ENCODE measurements at places on chromosomes 1 and 21.

- no peaks in the 10 kb centered on the region for H3K27me3 ChIP-seq
- H3K4me3 ChIP-seq: no peak overlapping the region
- H3K4me1 ChIP-seq: no peaks in the 10 kb centered on the region
- DNase-seq: no peak
- no peaks in the 10 kb centered on the region for H3K36me3 ChIP-seq
These were observed 43.4 kb upstream of the RHOU start for GRCh38 chr1:228691926-228692325.

GRCh38 chr1:41320895-41321676 is 40.1 kb upstream of the FOXO6 start:
- H3K4me3 ChIP-seq: no peak overlapping the region
- H3K27ac ChIP-seq: no peak overlapping the region
- H3K27me3 ChIP-seq: no peaks in the 10 kb centered on the region
- no peaks in the 10 kb centered on the region for H3K36me3 ChIP-seq
- DNase-seq: no peak

DNA sequence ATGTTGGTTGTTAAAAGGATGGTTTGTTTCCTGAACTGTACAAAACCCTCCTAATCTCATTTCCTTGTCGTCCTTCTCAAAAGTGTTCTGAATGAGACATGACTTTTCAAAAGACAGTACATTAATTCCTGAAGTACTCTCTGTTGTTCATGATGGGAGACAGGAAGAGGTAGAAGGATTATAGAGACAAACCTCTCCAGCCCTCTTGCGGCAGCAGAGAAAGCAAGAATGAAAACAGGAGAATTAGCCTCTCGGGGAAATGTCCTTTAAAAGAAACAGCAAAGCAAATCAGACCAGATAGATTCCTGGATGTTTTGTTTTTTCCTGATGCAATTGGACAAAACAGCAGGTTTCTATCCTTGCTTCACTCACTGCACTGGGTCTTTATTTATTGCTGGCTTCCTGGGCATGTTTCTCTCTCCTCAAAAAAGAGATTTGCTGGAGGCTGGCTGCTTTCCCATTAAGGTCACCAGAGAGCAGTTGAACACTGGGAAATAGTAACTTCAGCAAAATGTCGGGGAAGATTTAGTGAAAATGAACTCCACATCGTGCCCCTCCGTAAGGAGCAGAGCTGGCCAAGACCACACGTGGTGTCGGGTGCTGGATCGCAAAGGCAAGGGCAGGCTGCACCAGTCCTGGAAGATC is 145.8 kb upstream of the SYT6 start:
- H3K27ac ChIP-seq: no peak overlapping the region
- peak; percentile 51 for DNase-seq
- H3K27me3 ChIP-seq: no peaks in the 10 kb centered on the region
- no peak overlapping the region for H3K4me3 ChIP-seq

DNA sequence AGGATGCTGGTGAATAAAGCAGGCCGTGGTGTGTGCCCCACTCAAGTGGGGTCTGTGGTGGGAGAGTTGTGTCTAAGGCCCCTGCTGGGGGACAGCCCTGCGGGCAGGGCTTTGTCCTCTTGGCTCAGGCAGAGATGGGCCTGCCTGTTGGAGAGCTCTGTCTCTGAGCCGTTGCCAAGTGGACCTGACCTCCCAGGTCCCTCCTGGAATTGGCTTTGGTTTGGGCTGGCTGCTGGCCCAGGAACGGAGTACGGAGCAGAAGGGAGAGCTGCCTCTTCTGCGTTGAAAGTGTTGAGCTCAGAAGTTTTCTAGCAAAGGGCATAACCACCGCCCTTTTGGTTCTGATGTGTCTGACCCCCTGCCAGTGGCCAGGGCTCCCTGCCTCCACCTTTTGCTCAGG is 153.9 kb downstream of the PEX14 start:
- H3K36me3 ChIP-seq: no peaks in the 10 kb centered on the region
- H3K27ac ChIP-seq: peak overlapping the region; percentile 34
- no peaks in the 10 kb centered on the region for H3K27me3 ChIP-seq
- H3K4me3 ChIP-seq: no peak overlapping the region
- DNase-seq: no peak
- peaks cover 10% of the 10 kb centered on the region for H3K4me1 ChIP-seq

DNA sequence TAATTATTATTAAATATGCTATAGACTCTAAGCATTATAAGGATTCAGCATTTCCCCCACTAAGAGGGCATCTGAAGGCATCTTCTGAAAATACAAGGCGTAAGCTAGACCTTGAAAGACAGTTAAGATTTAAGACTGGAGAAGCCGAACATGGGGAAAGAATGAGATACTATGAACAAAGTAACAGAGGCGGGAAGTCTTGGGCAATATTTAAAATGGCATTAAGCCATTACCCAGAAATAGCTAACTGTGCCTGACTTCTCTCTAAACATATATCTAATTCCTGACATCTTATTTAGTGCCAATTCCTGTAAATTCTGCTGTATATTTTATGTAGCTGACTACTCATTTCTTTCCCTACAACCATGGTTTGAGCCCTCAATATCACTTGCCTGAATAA is 20.9 kb downstream of the DPH5 start:
- H3K4me3 ChIP-seq: no peak overlapping the region
- DNase-seq: no peak
- no peaks in the 10 kb centered on the region for H3K4me1 ChIP-seq

DNA sequence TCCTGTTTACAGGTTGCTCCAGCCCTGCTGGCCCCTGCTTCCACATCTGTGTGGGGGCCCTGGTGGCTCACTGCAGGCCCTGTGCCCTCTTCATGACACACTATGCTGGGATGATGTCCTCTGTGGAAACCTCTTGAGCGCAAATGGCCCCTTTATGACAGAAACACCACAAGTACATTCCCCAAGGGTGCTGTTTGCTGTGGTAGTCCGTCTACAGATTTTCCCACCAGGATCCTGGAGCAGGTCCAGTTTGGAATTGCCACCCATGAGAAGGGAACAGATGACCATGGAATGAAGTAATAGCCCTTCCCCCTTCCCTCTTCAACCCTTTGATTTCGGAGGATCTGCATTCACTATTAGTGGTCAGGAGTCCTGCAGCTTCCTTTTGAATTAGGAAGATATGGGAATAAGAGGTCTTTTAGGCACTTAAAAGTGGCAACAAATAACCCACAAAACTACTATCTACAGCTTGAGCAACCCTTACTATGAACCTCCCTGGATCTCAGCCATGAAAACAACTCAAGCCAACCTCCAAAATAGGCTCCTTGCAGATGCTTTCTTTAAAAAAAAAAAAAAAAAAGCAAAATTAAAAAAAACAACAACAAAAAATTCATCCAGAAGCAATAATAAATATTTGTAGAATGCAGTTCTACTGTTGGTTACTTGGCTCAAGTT is 121.9 kb upstream of the TSPAN2 start:
- DNase-seq: no peak
- no peaks in the 10 kb centered on the region for H3K27me3 ChIP-seq
- no peaks in the 10 kb centered on the region for H3K4me1 ChIP-seq
- H3K27ac ChIP-seq: no peak overlapping the region
- no peak overlapping the region for H3K4me3 ChIP-seq

DNA sequence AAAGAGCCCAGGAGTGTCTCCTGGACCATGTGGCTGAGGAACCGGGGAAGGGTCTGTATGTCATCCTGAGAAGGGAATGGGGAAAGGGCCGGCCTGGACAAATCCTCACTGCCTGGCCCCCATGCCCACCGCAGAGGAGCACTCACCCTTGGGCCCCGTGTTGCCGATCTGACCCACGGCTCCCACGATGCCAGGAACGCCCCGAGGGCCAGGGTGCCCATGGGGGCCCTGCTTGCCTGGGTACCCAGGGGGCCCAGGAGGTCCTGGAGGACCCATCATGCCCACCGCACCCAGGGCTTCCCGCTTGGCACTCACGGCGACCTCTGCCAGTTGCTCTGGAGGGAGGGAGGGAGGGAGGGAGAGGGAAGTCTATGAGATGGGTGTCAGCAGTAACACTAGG is 14.6 kb downstream of the COL9A2 start:
- H3K4me3 ChIP-seq: no peak overlapping the region
- no peaks in the 10 kb centered on the region for H3K27me3 ChIP-seq
- no peaks in the 10 kb centered on the region for H3K4me1 ChIP-seq
- no peaks in the 10 kb centered on the region for H3K36me3 ChIP-seq
- no peak overlapping the region for H3K27ac ChIP-seq
- no peak for DNase-seq

GRCh38 chr1:235211517-235211916 is 50.5 kb upstream of the RBM34 start:
- H3K36me3 ChIP-seq: peaks cover 2% of the 10 kb centered on the region
- no peaks in the 10 kb centered on the region for H3K27me3 ChIP-seq
- no peak overlapping the region for H3K27ac ChIP-seq
- H3K4me1 ChIP-seq: no peaks in the 10 kb centered on the region
- no peak for DNase-seq

- no peak for DNase-seq
- no peaks in the 10 kb centered on the region for H3K27me3 ChIP-seq
- no peak overlapping the region for H3K27ac ChIP-seq
- H3K36me3 ChIP-seq: no peaks in the 10 kb centered on the region
- H3K4me3 ChIP-seq: no peak overlapping the region
These were observed 39.4 kb upstream of the FAM3B start for GRCh38 chr21:41277196-41277595.

DNA sequence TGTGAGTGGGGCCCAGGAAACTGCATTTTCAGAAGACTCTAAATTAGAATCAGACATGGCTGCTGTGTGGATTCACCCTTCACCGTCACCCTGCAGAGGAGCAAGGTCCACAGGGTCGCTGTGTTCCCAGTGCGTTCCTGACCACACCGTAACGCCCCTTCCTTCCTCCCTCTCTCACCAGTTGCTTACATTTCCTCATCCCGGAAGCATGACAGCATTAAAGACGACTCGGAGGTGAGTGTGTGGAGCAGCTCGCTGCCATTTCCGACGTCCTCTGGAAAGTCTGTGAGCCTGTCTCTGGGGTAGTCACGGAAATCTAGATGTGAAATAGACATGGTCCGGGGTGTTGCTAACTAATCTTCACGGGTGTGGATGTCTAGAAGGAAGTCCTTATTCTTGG is 45.9 kb downstream of the FAAP20 start:
- DNase-seq: no peak
- H3K27ac ChIP-seq: peak overlapping the region; percentile 1
- H3K4me1 ChIP-seq: no peaks in the 10 kb centered on the region
- no peak overlapping the region for H3K4me3 ChIP-seq

DNA sequence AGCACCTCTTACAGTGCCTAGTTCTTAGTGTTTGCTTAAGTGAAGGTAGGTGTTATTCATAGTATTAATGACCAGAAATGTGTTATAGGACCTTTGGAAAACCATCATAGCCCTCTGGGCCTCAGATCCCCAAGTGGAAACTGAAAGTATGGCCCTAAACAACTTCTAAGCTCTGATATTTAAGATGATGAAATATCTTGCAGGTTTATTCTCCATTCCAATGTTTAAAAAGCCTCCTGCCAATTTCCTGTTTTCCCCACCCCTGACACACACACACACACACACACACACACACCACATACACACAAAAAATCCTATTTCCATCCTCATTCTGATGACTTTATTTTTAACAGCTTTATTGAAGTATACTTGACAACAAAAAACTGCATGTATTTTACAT is 108.2 kb downstream of the DIRAS3 start:
- H3K27ac ChIP-seq: no peak overlapping the region
- H3K4me3 ChIP-seq: no peak overlapping the region
